CD8-positive, alpha-beta T cell (primary cell): ENCODE measurements at places on chromosomes 11 and 22. TPM values are rescaled to one million over a fixed set of nuclear protein-coding genes. Genes with fewer than 3 reads are reported as not detected.
A peak's percentile ranks its signal among the peaks of the same experiment; 100 is the strongest.

DNA sequence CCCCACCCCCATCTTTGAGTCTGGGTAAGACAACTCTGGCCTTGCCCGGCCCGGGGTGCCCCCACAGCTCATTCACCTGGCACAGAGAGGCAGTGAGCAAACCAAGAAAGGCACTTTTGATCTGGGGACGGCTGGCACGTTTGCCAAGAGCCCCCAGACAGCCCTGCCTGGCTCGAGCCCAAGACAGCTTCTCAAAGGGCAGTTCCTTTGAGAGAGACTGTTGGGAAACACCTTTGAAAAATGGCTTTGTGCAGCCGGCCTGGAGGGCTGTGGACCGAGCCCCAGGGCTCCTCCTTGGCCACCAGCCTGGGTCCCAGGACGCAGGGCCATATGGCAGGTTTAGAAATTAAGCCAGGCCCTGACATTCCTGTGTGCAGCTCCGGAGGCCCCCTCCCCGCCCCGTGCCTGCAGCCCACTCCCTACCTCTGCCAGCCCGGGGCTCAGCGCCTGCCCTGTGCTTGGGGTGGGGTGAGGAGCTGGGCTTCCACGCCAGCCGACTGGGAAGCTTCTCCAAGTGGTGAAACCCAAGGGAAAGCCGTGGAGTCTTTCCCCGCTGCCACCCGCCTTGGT, 50.2 kb upstream of the SMIM38 start:
- DNase-seq: no peak

- no peak for DNase-seq
Observed at GRCh38 chr11:64358536-64358906, 441 bp upstream of the RPS6KA4 start.

EMID1 gene
- total RNA-seq: not detected

DNA sequence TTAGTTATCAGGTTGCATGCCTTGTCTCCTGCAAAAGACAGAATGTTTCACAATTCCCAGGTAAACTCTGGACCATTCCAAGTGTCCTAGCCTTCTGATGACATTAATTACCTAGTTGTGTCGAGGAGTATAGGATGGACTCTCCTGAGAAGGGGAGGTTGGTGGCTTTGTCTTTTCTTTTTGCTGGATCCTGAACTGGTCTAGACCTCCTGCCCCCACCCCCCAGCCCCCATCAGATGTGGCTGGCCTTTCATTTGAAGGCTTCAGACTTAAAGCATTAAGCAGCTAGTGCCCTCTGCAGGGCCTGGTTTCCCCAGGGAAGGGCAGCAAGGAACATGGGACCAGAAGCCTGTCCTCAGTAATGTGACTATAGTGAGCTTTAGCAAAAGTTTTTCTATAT, 9.7 kb downstream of the MCAM start:
- no peak for DNase-seq

OR8G1 gene
- not detected for total RNA-seq

DNA sequence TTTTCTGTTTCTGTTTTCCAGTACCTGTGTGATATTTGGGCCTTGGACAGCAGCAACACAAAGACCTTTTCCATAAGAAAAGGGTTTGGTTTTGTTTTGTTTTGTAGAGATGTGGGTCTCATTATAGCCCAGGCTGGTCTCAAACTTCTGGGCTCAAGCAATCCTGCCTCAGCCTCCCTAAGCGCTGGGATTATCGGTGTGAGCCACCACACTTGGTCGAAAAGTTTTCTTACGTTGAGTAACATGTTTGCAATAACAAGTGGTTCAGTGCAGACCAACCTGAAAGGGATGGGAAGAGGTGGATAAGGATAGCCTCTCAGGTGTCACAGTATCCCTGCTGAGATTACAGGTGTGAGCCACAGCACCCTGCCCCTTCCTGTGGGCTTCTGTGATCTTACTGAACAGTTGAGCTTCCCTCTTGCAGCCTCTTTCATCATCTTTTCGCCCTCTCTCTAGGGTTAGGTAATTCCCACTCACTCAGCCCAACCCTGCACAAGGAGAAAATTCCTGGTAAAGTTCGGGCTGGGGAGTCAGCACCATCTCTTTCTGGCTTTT, 3.5 kb upstream of the MRPL48 start:
- DNase-seq: no peak

DNA sequence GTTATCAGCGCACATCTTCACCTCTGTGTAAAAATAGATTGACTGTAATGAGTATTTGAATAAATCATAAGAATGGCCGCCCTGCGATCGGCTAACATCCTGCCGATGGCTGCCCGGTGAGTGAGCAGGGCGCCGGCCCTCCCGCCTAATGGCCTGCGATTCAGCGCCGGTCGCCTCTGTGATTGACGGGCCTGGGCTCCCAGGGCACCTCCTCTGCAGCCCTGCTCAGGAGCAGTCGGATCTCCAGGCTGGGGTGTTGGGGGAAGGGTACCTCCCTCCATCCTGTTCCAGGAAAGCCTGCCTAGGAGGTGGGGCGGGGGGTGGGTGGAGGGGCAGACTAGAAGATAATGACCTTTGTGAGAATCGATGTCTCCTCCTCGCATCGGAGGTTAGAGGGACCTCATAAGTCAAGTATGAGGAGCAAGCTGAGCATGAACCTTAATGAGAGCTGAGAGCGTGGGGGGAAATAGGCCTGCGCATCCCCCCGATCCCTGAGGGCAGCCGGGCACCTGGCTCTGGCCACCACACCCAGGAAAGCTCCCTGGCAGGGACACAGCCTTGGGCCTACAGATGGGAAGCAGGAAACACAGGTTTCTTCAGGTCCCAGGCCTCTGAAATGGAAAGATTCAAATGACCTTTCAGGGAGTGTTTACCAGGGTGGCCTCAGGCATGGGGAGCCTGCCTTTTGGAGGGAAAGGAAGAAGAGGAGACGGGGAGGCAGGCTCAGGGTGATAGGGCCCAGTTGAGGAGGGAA, 71.7 kb downstream of the PKNOX2 start:
- no peak for DNase-seq

- no peak for DNase-seq
Observed at GRCh38 chr11:100575860-100576717, 111.0 kb upstream of the ARHGAP42 start.

DNA sequence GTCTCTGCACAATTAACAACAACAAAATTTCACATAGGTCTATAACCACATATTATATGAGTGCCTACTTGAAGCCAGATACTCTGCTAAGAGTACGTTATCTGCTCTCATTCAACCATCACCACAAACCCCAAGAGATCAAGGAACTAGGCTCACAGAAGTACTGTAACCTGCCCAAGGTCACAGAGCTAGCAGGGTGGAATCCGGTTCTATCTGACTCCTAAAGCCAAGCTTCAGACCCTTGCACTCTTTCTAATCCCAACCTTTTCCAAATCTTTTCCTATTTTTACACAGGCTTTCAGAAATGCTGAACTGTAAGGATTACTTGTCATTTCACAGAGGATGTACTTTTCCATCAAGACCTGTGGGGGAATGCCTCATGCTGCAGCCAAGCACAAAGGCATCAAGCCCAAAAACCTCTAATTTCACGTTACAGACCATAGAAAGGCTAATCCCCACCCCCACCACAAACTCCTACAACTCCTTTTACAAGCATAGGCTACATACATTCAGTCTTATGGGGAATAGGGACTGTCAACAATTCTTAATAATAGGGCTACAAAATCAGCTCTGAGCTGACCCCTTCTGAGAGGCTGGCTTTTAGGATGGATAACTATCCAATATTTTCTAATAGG, 927 bp downstream of the PRCP start:
- peak; percentile 73 for DNase-seq

DNA sequence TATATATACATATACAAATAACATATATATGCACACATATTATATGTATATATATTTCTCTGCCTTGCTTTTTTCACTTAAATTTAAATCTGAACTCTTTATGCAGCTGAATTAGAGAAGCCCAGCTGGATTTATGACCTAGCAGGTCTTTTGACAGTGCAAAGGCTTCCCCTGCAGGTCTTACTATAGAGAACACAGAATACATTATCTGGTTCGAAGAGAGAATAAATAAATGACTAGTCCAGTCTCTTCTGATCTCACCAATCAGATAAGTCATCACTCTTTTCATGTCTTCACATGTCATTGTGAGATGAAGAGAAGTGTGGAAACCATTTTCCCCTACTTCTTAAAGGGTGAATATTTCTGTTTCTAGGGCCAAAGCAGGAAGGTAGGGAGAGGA, 58.2 kb downstream of the OR10A6 start:
- no peak for DNase-seq

DNA sequence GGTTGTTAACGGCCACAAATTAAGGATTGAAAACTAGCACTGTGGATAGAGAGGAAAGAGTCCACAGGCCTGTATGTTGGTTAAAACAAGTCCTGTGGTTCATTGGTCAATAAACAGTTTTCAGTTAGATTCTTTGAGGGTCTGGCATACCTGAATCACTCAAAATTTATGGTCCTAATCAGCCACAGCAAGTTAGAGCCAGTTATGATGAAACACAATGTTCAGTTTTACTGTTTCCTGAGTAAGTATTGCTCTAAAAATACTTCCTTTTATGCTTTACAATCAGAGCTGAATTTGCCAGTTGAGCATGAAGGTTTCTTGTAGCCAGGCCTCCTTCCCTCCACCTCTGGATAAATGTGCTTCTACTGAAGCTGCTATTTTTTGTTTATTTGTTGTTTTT, 12.9 kb upstream of the CAT start:
- no peak for DNase-seq

GRCh38 chr22:48880749-48881148, 946.9 kb downstream of the BRD1 start:
- DNase-seq: no peak

DNA sequence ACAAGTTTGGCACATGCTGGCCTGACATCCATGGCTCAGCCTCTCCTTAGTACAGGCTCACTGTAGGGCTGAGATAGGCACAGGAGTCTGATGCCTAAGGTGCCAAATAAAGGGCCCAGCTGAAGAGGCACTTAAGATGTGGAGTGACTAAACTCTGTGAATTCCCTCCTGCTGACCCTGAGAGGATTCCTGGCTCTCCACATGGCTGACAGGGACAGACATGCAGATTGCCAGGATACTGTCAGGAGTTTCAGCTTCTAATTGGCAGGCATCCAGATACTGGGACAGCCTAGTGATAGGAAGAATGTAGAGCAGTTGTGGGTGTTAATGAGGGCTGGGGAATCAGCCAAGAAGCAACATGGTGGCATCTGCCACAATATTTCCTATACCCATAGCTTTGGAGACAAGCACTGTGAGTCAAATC, 558.7 kb downstream of the INSC start:
- DNase-seq: no peak

OR5B12 gene
- total RNA-seq: not detected

MUC5AC gene
- not detected for total RNA-seq
